ENCODE measurements at places on chromosomes 1 and 21. TPM values are rescaled to one million over a fixed set of nuclear protein-coding genes. Genes with fewer than 3 reads are reported as not detected.

DNA sequence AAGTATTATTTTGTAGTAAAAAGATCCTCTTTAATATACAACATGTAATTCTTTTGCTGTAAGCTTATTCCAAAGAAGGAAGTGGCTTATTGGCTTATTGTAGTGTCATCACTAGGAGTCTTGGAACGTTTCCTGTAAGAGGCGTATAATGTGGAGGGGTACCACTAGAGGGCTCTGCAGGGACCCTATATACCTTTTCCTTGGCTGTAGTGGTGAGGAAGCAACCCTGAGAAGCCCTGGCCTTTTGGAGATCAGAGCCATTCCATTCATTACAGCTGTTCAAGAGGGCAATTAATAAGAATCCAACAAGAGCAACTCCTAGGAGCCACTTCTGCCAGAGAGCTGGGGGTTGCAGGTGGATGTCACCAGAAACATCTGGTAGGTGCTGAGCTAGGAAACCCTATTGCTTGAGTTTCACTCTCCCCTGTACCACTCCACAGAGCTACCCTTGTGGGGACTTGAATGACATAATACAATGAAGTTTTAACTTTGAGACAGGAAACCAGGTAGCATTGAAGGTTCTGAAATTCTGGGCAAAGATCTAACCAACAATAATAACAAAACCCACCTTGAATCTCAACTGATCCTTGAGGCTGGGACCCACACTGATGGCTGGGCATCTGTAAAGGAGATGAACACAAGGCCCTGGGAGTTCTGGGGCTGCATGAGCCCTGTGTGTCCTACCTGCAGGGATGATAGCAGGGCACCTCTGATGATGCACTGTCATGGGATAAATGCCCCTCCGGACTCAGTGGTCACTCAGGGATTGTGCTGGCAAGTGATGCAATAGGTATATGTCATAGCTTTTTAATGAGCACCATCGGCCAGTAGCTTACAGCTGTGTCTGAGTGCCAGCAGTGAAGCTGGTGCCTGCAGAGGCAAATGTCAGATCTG lies 160.2 kb upstream of the COA6 start:
- DNase-seq, result peak; percentile 60

DNA sequence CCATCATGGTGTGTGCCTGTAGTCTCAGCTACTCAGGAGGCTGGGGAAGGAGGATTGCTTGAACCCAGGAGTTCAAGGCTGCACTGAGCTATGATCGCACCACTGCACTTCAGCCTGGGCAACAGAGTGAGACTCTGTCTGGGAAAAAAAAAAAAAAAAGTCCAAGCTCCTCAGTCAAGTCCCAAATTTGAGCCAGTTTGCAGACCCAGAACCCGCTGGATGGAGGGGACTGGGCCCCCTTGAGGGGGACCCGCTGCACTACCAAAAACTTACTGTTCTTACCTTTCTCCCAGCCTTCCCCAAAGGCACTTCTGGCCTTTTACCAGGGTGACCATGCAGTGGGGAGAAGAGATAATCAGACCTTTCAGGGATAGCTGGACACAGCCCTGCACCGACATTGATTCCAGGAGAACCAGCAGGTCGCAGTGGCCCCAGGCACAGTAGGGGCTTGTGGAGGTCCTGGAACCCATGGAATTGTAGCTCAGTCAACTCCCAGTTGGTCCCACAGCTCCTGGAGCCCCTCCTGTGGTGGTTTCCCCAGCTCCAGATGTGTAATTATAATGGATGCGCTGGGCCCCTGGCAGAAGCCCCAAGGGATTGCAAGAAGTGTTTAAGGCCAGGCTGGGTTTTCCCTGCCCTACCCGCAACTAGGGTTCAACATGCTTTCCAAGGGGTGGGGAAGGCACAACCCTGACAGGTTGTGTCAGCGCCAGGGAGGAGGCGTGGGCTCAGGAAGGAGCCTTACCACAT lies 4.1 kb upstream of the WNT9A start:
- peak; percentile 70 for DNase-seq

- no peak for DNase-seq
Observed at GRCh38 chr21:44878053-44878982, 4.8 kb upstream of the PTTG1IP start.

Gene SPRR4
- not detected for total RNA-seq

GRCh38 chr1:42567038-42567437 lies 91.2 kb upstream of the PPIH start:
- no peak for DNase-seq

Gene SLC16A4
- total RNA-seq, result 18.5 TPM

Gene PIK3CD
- 16.1 TPM for total RNA-seq

DNA sequence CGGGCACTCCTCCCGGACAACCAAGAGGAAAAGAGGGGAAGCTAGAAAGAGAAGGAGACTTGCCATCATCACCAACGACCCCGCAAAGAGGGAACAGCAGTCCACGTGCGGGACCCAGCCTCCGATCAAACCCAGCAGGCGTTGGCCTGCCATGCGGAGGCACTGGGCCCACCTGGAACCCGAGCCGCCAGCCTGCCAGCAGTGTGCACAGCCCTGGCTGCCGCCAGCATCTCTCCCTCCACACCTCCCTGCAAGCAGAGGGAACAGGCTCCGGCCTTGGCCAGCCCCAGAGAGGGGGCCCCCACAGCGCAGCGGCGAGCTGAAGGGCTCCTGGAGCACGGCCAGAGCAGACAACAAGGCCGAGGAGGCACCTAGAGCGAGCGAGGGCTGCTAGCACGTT lies 1244.7 kb upstream of the B3GALT2 start:
- DNase-seq, result no peak

Gene ITLN2
- not detected for total RNA-seq

DNA sequence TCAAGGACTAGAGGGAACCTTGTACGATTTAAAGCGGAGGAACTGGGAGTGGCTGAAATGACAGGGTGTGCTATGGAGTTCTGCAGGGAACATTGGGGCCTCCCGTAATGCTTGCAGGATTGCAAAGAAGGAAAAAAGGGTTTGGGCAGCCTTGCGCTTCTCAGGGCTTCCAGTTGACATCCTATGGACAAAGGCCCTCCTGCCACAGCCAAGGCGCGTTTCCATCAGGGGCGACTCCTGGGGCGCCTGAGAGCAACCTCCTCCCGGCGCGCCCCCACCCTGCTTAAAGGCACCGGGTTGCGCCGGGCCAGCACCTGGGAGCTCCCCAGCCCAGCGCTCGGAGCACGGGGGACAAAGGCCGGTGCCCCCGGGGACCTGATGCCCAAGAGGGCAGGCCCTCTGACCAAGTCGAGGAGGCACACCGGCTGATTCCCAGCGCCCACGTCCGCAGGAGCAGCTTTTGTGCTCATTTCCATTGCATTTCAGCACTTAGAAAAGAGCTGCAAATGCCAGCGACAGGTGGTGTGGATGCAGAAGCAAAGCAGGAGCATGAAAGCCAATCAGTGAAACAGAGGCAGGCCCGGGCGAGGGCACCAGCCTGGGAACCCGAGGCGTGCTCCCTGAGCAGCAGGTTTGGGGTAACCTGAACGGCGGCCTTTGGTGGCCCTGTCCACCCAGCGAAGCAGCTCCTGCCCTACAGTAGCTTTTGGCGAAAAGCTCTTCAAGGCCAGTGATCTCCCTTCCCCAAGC lies 17.6 kb upstream of the RNF187 start:
- DNase-seq, result no peak

- DNase-seq, result no peak
Observed at GRCh38 chr1:28032281-28032680, 56.1 kb downstream of the EYA3 start.

DNA sequence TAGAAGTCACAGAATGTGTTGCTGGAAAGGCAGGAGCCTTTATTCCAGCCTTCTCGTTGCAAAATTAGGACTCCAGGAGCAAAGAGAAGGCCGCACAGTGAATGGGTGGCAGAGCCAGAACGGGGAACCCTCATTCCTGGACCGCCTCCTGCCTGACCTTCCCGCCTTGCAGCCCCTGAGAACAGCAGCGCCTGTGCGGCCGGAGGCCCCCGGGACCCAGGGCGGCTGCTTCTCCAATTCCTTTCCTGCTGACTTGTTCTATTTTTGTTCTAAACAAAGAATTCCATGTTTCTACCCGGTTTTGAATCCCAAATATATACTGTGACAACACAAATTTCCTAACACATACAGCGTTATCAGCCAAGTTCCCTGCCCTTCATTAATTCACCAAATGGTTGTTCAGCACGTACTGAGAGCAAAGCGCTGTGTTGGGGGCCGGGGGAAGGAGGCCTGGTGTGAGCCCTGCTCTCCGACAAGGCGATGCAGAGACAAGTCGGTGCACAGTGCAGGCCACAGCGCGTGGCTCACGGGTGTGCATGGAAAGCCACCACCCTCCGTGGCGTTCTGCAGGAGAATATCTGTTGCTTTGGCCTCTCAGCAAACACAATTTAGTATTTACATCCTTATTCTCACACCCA lies 31.9 kb upstream of the COL6A2 start:
- no peak for DNase-seq

GRCh38 chr1:53519421-53519820 lies 60.2 kb downstream of the DMRTB1 start:
- DNase-seq, result peak; percentile 75

- DNase-seq, result no peak
Observed at GRCh38 chr1:54987427-54987826, 7.0 kb downstream of the TMEM61 start.

- no peak for DNase-seq
Observed at GRCh38 chr1:178643831-178644230, 81.2 kb upstream of the RALGPS2 start.

- DNase-seq, result no peak
Observed at GRCh38 chr1:14181191-14181795, 417.2 kb upstream of the KAZN start.

DNA sequence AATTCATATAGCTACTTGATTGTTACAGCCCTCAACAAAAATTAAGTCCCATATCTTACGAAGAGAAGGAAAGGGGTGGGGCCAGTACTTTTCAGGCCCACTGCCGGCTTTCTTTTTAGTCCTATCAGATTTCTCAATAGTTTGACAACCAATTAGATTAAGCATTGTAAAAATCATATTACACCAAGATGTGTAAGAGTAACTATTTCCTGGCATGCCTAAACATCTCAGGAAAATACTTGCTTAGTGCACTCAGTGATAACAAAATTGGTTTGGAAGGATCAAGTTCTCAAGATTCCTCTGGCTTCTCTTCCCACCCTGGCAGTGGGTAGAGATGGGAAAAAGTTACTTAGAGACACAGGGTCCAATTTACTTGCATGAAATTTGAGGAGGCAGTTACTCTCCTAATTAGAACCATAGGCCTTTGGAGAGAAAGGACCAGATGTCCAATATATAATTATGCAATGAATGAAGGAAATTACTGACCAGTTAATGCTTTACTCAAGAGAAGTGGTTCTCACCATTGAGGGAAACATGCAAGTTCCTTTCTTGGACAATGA lies 30.1 kb downstream of the STPG1 start:
- no peak for DNase-seq

Gene FYB2
- total RNA-seq, result not detected

Gene CEPT1
- total RNA-seq, result 38.7 TPM

- DNase-seq, result peak; percentile 35
Observed at GRCh38 chr1:160834945-160835565, 27.6 kb downstream of the CD244 start.

- DNase-seq, result peak; percentile 79
Observed at GRCh38 chr1:234889643-234890042, 239.0 kb downstream of the TOMM20 start.

- DNase-seq, result no peak
Observed at GRCh38 chr1:99735852-99736251, 30.6 kb downstream of the FRRS1 start.

Gene FMO5
- 2.1 TPM for total RNA-seq

DNA sequence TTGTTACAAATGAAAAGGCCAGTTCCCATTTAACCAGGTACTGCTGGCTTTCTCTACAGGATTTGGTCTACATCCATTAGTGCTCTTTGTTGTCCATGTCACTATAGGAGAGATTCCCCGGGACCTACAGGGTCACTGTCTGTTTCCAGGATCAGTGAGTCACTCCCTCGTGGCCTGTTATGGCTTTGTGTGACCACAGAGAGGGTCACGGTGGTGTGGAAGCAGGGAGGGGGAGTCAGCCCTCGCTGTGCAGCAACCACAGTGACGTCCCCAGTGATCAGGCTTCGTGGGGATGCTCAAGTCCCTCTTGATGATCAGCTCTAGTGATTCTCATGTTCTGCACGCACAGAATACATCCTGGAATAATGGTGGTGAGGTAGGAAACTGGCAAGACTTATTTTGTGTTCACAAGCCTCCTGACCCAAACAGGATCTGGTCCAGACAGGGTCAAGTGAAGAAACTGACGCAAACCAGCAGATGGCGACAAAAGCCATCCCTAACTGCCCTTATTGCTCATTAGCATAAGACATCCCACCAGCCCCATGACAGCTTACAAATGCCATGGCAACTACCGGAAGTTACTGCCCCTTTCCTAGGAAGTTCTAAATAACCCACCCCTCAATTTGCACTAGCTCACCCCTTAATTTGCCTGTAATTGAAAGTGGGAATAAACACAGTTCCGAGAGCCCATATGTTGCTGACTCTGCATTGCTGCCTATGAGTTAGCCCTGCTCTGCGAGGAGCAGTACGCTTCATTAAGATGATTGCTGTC lies 98.5 kb downstream of the DISC1 start:
- DNase-seq, result peak; percentile 73

GRCh38 chr1:209106237-209106741 lies 477.2 kb upstream of the CAMK1G start:
- DNase-seq, result peak; percentile 80

DNA sequence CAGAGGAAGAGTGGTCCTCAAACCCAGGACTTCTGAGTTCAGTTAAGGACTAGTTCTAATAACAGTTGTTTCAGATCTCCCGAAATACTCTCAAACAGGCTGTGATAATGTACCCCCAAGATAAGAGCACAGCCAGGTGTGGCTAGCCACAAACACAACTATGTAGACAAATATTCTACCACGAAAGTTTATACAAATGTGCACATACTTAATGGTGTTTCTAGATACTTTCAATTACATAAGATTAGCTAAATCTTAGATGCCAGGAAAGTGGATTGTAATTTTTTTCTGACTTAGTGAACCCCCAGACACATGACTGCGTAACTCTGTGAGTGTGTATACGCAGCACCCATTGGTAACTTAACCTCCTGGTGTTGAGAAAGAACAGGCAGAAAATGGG lies 270.0 kb downstream of the USP25 start:
- DNase-seq, result no peak

Gene DDX20
- 19.9 TPM for total RNA-seq

DNA sequence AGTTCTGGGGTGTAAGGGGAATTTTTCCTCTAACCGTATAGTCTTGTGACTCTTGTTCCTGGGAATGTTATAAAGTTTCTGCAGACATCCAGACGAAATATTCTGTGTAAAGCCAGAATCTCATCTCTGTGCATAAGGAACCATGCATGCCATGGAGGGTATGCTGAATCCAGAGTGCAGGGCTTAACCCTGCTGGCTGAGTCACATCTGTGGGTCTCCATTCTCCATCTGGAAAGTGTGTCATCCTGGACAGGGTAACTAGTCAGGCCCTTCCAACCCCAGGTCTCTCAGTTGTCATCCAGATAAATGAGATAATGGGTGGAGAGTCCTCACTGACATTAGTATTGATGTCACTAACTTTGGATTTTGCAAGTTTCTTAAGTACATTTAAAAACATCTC lies 48.8 kb downstream of the ATP5PO start:
- peak; percentile 67 for DNase-seq

Gene CLDN17
- total RNA-seq, result not detected

GRCh38 chr1:10920063-10920626 lies 92.3 kb upstream of the TARDBP start:
- no peak for DNase-seq

- DNase-seq, result peak; percentile 29
Observed at GRCh38 chr1:62912028-62912638, 128.2 kb downstream of the ATG4C start.

Data from RPMI7951 (cell line).